ENCODE measurements at places on chromosomes 7 and 10. TPM values are rescaled to one million over a fixed set of nuclear protein-coding genes. Genes with fewer than 3 reads are reported as not detected.

GRCh38 chr7:136940917-136941316, 72.5 kb downstream of the CHRM2 start:
- DNase-seq = no peak

- DNase-seq = no peak
These were observed 19.5 kb upstream of the PPP1R3C start for GRCh38 chr10:91652364-91652763.

- no peak for DNase-seq
These were observed 153.7 kb upstream of the NPVF start for GRCh38 chr7:25381818-25382589.

DNA sequence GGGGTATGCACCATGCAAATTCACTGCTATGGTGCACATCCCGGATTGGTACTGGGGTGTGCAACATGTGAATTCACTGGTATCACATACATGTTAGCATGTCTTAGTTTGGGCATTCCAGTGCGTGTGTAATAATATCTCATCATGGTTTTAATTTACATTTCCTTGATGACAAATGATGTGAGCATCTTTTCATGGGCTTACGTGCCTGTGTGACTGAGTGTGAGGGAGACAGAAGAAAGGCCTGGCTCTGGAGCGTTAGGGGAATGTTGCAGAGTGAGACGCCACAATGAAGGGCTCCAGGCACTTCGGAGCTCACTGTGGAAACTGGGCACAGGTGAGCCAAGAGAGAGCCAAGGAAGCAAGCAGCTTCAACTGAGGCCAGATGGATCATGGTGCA, 162.6 kb downstream of the UBE2H start:
- no peak for DNase-seq

Gene EIF4H
- 174 TPM for total RNA-seq

Gene WEE2
- not detected for total RNA-seq

Gene FAM237B
- total RNA-seq = not detected
